ENCODE measurements at places on chromosomes 4 and X.

DNA sequence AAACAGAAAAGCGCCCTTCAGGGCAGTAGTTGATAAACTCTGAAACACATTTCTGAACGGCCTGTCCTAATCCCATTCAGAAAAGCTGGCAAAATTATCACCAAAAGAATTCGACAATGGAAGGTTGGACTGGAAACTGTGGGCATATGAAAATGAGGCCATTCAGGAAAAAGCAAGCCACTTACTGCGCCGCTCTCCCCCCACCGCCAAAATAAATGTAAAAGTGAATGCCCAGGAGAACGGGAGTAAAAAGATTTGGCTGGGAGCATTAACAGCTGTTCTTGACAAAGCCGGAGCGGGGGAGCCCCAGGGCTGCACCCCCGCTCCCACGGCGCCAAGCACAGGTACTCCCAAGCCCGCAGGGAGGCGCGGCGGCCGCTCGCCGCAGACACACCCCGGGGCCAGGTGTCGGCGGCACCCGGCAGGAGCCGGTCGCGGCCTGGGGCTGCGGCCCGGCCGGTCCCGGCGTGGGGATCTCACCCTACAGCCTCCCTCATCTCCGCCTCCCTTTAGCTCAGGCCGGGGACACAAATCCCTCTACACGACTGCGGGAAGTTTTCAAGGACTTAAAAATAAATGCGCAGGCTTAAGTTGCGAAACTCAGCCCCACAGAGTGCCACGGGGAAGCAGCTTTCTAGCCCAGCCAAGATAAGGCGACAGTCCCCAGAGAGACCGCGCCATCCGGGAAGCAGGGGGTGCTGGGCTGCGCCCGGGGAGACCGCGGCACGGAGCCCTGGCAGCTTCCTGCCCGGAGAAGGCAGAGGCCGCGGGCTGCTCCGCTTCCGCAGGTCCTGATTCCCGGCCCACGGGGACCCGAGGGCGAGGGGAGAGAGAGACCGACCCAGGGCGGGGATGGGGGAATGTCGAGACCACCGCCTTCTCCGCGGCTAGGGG is 593 bp downstream of the SH3RF1 start:
- no peak for DNase-seq
- H3K36me3 ChIP-seq: no peaks in the 10 kb centered on the region
- H3K27me3 ChIP-seq: peaks cover 66% of the 10 kb centered on the region
- peak overlapping the region; percentile 79 for H3K4me3 ChIP-seq
- peaks cover 16% of the 10 kb centered on the region for H3K4me1 ChIP-seq

DNA sequence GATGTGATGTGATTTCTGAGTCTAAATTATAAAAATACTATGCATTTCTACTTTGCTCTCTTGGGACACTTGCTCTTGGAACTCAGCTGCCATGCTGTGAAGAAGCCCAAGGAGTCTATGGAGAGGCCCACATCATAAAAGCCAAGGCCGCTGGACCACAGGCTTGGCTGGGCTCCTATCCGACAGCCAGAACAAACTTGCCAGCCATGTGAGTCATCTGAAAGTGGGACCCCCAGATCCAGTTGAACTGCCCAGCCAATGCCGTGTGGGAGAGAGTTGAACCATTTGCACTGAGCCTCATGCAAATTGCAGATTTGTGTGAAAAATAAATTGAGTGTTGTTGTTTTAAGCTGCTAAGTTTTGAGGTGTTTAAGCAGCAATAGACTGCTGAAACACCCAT is 60.2 kb downstream of the TMEM154 start:
- H3K27ac ChIP-seq: no peak overlapping the region
- H3K36me3 ChIP-seq: no peaks in the 10 kb centered on the region
- H3K4me3 ChIP-seq: no peak overlapping the region
- no peak for DNase-seq
- no peaks in the 10 kb centered on the region for H3K4me1 ChIP-seq

DNA sequence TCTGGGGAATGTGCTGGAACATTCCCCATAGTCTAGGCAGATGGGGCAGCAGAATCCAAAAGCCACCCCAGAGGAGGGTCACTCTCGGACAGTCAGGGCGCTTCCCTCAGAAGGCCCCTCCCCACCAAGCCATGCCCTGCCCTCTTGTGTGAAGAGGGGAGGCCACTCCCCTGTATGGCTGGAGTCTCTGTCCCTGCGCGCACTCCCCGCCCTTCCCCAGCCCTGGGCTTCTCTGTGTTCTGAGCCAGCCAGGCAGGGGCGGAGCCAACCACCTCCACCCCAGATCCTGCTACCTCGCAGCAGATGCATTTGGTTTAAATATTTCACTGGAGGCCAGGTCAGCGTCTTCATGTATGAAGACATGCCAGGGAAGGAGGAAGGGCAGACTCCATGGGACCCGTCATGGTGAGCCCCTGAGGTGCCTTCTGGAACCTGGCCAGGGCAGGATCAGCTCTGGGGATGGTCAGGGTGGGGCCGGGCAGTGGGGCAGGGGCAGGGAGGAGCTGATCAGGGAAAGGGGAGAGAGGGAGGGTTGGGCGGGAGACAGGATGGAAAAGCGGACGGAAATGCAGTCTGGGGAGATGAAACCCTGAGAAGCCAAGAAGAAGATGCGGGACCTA is 107.3 kb downstream of the ADRA2C start:
- no peak overlapping the region for H3K4me3 ChIP-seq
- peaks cover 41% of the 10 kb centered on the region for H3K27me3 ChIP-seq

GRCh38 chr4:113146876-113147358 is 97.5 kb downstream of the ANK2 start:
- DNase-seq: no peak
- H3K27me3 ChIP-seq: no peaks in the 10 kb centered on the region
- H3K36me3 ChIP-seq: no peaks in the 10 kb centered on the region
- peaks cover 3% of the 10 kb centered on the region for H3K4me1 ChIP-seq

DNA sequence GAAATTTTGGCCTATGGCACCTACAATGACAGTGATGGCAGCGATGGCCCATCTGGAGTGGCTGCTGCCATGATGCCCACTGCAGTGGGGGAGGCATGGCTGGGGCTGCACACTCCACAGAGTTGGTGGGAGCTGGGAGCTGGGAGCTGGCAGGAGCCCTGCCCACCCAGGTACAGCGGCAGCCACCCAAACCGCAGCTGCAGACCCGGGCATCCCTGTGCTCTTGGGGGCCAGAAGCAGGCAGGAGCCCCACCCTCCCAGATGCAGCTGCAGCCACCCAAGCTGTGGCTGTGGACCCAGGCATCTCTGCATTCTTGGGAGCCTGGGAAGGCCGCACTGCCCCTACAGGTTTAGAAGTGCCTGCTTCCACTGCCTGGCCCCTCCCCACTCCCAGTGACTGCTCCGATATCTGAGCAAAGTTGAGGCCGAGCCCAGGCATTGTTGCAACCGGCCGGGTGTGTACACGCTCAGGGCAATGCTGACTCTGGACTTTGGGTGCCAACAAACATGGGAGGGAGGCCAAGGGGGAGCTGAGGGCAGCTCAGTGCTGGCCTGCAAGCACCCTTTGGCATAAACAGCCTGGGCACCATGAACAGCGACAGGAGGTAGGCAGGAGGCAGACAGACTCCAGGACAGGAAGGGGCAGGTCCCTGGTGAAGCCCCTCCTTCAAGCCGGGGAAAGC is 82.8 kb downstream of the PPP4R3C start:
- H3K4me1 ChIP-seq: no peaks in the 10 kb centered on the region
- H3K27me3 ChIP-seq: no peaks in the 10 kb centered on the region
- H3K27ac ChIP-seq: no peak overlapping the region

- H3K27ac ChIP-seq: no peak overlapping the region
- H3K4me1 ChIP-seq: no peaks in the 10 kb centered on the region
- H3K36me3 ChIP-seq: no peaks in the 10 kb centered on the region
- H3K27me3 ChIP-seq: peaks cover 3% of the 10 kb centered on the region
- no peak for DNase-seq
Measured at GRCh38 chrX:23374291-23374690, 39.6 kb downstream of the PTCHD1 start.

GRCh38 chr4:88054901-88055300 is 47.5 kb downstream of the PKD2 start:
- no peaks in the 10 kb centered on the region for H3K27me3 ChIP-seq
- no peak overlapping the region for H3K27ac ChIP-seq
- DNase-seq: no peak
- H3K4me1 ChIP-seq: no peaks in the 10 kb centered on the region
- H3K4me3 ChIP-seq: no peak overlapping the region
- peaks cover 41% of the 10 kb centered on the region for H3K36me3 ChIP-seq

DNA sequence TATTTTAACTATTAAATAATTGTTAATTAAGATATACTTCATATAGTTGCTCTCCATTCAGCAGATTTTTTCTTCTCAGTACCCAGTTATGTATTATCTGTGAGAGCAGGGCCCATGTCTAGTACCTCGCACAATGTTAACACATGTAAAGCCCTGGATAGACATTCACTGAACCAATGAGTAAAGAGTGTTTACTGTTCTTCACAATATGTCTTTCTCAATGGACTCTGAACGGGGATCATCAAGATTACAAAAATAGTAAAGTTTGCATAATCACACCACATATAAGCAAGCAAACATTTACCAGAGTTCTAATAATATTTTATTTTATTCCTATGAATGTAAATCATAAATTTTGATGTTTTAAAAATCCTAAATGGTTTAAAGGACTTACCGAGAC is 47.1 kb downstream of the FBXO8 start:
- no peaks in the 10 kb centered on the region for H3K4me1 ChIP-seq
- H3K4me3 ChIP-seq: no peak overlapping the region
- peaks cover 15% of the 10 kb centered on the region for H3K36me3 ChIP-seq

DNA sequence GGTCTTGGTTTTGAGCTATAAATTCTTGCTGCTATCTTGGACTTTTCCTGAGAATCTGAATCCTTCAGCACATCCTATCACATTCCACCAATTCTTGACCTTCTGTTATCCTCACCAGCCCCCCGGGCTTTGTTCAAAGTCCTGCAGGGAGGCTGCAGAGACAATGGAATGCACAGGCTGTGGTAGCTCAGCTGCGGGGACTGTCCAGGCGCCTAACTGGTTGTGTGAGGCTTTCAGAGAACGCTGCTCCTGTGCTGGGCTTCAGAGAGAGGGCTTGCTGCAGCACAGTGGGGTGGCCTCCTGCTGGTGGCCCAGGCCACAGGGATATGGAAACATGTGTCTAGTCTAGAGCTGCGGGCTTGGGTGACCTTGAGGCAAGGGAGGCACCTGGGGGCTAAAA is 196.3 kb upstream of the GATB start:
- H3K27me3 ChIP-seq: no peaks in the 10 kb centered on the region
- no peak for DNase-seq
- H3K4me1 ChIP-seq: peaks cover 3% of the 10 kb centered on the region

DNA sequence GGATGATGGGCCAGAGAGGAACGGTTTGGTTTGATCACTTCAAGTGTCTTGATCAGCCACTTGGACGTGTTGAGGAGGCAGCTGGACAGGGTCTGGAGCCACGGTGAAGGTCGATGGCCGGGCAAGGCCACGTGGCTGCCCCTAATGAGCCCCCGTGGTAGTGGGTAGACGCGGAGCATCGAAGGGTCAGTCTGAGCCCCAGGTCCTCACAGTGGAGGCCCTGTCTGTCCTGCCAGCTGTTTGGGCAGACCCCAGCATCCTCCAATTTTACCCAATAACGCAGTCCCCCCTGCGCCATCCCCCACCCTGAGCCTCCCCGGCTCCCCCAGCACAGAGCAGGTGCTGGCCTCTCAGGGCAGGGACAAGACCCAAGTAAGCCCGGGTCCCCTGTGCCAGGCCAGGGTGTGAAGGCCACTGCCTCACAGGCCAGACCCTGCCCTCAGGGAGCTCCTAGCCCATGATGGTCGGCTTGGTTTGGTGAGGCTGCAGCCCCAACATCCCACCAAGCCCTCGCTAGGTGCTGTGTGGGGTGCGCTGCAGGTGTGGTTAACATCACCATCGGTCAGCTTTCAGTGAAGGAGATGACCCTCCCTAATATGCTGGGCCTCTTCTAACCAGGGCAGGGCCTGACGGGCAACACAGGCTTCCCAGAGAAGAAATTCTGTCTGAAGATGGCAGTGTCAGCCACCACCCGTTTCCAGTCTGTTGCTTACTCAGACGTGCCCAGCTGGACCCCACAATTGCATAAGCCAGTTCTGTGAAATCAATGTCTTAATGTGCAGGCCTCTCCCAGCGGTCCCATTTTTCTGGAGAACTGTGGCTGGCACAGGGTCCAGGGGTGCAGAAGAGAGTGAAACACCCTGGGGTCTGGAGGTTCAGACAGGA is 40.5 kb upstream of the NKX1-1 start:
- peaks cover 36% of the 10 kb centered on the region for H3K27me3 ChIP-seq
- H3K4me1 ChIP-seq: no peaks in the 10 kb centered on the region
- DNase-seq: no peak
- no peak overlapping the region for H3K4me3 ChIP-seq

DNA sequence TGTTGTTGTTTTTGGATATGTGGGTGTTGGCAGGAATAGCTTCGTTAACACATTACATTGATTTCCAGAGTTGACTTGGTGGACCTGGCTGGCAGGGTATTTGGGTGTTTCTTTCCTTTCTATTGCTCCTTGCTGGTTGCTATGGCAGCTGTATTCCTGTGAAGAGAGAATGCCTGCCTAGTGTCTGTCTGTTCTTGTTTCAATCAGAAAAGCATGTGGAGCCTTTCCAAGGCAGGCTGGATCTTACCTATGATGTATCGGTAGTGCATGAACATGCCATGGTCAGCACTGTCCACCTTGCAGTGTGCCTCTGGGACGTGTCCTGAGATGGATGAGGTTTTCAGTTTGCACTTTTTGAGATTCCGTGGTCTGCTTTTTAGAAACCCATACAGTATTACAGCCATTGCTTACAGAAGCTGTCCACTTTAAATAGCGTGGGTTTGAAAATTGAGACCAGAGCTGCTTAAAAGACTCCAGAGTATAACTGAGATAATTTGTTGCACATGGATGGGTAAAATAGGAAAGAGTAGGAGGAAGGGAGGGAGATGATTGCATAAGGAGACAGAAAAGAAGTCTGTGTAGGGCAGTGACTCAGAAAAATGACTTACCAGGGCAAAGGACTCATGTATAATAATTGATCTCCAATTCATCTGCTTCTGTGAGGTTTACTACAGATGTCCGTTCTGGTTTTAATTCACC is 20.0 kb upstream of the AADAT start:
- no peak for DNase-seq
- H3K4me1 ChIP-seq: no peaks in the 10 kb centered on the region
- H3K27me3 ChIP-seq: peaks cover 2% of the 10 kb centered on the region
- no peak overlapping the region for H3K27ac ChIP-seq
- H3K36me3 ChIP-seq: no peaks in the 10 kb centered on the region
- no peak overlapping the region for H3K4me3 ChIP-seq

DNA sequence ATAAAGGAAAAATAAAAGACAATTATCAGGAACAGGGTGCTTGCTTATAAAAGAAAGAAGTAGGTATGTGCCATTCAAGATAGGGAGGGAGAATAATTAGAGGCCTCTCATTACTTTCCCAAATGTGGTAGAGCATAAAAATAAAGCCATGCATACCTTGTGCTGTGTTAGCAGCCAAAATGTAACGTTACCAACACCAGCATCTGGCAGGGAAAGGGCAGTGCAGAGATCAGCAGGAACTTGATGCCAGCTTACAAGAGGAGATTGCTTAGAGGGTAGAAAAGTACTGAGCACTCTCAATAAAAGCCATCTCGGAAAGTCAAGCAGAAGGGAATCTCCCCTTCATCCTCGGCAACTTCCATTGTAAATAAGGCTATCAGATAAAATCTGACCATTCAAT is 195.6 kb downstream of the RASL11B start:
- H3K27ac ChIP-seq: no peak overlapping the region
- DNase-seq: no peak
- peaks cover 3% of the 10 kb centered on the region for H3K4me1 ChIP-seq
- no peak overlapping the region for H3K4me3 ChIP-seq
- peaks cover 21% of the 10 kb centered on the region for H3K36me3 ChIP-seq
- H3K27me3 ChIP-seq: no peaks in the 10 kb centered on the region

- no peaks in the 10 kb centered on the region for H3K36me3 ChIP-seq
- no peak overlapping the region for H3K27ac ChIP-seq
- no peak overlapping the region for H3K4me3 ChIP-seq
- no peaks in the 10 kb centered on the region for H3K4me1 ChIP-seq
Measured at GRCh38 chr4:111963158-111963700, 182.0 kb upstream of the FAM241A start.

GRCh38 chr4:113810906-113811305 is 49.4 kb upstream of the CAMK2D start:
- H3K36me3 ChIP-seq: no peaks in the 10 kb centered on the region
- no peak overlapping the region for H3K4me3 ChIP-seq
- H3K4me1 ChIP-seq: no peaks in the 10 kb centered on the region
- no peaks in the 10 kb centered on the region for H3K27me3 ChIP-seq
- DNase-seq: no peak
